ENCODE measurements at places on chromosomes 3 and 15. TPM values are rescaled to one million over a fixed set of nuclear protein-coding genes. Genes with fewer than 3 reads are reported as not detected.

The EFCAB12 gene
- total RNA-seq: 0.14 TPM

The OSTN gene
- not detected for total RNA-seq

The ATP11B gene
- 58.1 TPM for total RNA-seq

DNA sequence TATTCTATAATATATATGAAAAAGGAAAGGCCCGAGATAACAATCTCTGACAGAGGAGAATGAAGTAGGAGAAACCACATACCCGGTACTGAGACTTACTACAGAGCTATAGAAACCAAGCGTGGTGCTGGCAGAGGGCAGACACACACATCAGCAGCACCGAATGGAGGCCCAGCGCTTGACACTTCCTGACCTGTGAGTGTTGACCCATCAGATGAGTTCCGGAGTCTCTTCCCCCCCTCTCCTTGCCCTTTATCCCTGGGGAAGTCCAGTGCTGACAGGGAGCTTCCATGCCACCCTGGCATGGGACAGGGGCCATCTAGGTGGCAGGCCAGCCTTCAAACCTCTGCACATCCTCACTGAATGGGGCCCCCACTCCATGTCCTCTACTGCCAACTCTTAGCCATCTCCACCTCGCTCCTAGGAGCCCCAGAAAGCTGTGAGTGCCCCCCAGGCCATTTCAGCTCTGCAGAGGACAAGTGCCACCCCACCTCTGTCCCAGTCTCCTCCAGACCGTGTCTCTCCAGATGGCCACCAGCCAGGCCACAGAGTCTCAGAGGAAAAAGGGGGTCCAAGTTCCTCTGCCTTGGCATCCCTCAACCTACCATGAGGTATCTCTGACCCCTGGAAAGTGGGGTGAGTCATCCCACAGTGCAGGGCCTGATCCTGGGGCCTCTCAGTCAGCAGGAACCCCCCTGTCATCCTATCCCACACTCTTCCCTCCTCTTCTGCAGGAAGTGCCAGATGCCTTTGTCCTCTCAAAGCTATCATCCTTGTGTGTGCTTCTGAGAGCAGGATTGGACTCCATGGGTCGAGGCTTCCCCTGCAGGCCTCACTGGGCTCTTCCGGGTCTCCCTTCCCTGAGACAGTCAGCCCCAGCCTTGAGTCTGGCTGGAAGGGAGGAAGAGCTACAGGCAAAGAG is 116.5 kb upstream of the ALDH1A3 start:
- no peaks in the 10 kb centered on the region for H3K27me3 ChIP-seq
- H3K27ac ChIP-seq: peak overlapping the region; percentile 36
- DNase-seq: no peak
- H3K36me3 ChIP-seq: no peaks in the 10 kb centered on the region
- H3K4me3 ChIP-seq: no peak overlapping the region
- H3K4me1 ChIP-seq: peaks cover 14% of the 10 kb centered on the region

GRCh38 chr15:75834021-75834420 is 9.2 kb upstream of the UBE2Q2 start:
- H3K4me1 ChIP-seq: peaks cover 18% of the 10 kb centered on the region
- DNase-seq: no peak
- H3K4me3 ChIP-seq: no peak overlapping the region
- no peak overlapping the region for H3K27ac ChIP-seq
- no peaks in the 10 kb centered on the region for H3K27me3 ChIP-seq

The LRRN1 gene
- total RNA-seq: 0.84 TPM

DNA sequence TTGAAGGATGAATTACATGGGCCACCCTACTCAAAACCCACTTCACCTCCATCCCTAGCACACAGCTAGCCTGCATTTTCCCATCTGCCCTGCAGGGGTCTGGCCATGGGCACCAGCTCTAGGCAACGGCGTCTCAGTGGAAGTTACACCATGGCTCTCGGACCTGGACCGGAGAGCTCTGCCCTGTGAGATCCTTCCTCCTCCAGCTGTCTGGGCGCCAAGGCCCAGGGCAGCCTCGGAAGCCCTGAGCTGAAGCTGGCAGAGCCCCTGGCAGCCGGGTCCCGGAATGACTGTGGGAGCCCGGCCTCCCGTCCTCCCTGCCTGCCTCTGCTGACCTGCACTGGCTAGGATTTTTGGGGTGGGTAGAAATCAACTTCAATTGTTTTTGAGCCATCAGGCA is 98.9 kb downstream of the CHSY1 start:
- no peaks in the 10 kb centered on the region for H3K27me3 ChIP-seq
- no peaks in the 10 kb centered on the region for H3K36me3 ChIP-seq
- H3K4me1 ChIP-seq: 0 out of 2 replicates have a peak, but pooled peaks cover 5% of the 10 kb centered on the region
- DNase-seq: no peak
- H3K4me3 ChIP-seq: no peak overlapping the region

DNA sequence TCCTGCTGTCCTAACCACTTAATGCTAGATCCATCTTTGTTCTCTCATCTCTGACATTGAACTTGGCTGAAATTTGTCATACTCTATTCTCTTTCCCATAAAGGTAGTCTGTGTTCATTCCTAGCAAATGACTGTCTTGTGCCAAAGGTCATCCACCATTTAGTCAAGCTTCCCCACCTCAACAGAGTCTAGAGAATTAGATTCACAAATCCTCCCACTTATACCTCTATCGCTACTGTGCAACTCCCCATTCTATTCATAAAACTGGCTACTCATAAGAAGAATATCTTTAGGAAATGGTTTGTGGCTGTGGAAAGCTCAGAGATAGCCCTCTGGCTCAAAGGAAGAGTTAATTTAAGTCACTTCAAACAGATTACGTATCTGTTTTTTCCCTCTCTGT is 59.7 kb upstream of the MBNL1 start:
- no peak overlapping the region for H3K4me3 ChIP-seq
- peaks cover 4% of the 10 kb centered on the region for H3K4me1 ChIP-seq
- no peak overlapping the region for H3K27ac ChIP-seq
- no peaks in the 10 kb centered on the region for H3K27me3 ChIP-seq
- no peak for DNase-seq

DNA sequence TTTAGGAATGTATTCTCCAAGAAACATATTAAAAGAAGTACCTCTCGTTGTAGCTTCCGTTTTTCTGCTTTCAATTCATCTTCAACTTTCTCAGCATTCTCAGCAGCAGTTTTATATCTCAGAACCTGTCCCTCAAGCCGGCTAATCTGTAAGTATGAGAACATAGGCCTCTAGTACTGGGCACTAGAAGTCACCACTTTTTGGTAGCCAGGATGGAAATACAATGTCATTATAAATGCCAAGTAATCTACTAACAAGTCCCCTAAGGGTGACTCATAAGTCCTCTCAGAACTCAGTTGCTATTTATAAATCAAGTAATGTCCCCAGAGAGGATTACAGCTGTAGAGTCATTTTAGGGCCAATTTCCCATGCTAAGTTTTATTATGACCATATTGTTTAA is 61.1 kb downstream of the MLH1 start:
- no peaks in the 10 kb centered on the region for H3K27me3 ChIP-seq
- H3K4me1 ChIP-seq: no peaks in the 10 kb centered on the region
- DNase-seq: no peak
- no peak overlapping the region for H3K4me3 ChIP-seq

The SAXO2 gene
- total RNA-seq: 0.61 TPM

GRCh38 chr3:134827213-134827612 is 32.2 kb downstream of the EPHB1 start:
- DNase-seq: no peak
- no peaks in the 10 kb centered on the region for H3K36me3 ChIP-seq
- no peaks in the 10 kb centered on the region for H3K4me1 ChIP-seq
- no peak overlapping the region for H3K27ac ChIP-seq
- H3K27me3 ChIP-seq: no peaks in the 10 kb centered on the region

The RLBP1 gene
- not detected for total RNA-seq

- H3K36me3 ChIP-seq: no peaks in the 10 kb centered on the region
- H3K4me3 ChIP-seq: no peak overlapping the region
- no peaks in the 10 kb centered on the region for H3K27me3 ChIP-seq
- peak; percentile 82 for DNase-seq
- H3K4me1 ChIP-seq: peaks cover 72% of the 10 kb centered on the region
Observed at GRCh38 chr15:67146875-67147381, 81.5 kb downstream of the SMAD3 start.

The GOLGA8N gene
- 0.41 TPM for total RNA-seq

The BFSP2 gene
- total RNA-seq: not detected

The TRH gene
- not detected for total RNA-seq
